ENCODE measurements at places on chromosomes 7 and 10.

GRCh38 chr10:49734676-49735075 lies 27.4 kb downstream of the OGDHL start:
- no peak for DNase-seq

- no peak for DNase-seq
Observed at GRCh38 chr10:110783509-110784107, 88.1 kb upstream of the PDCD4 start.

DNA sequence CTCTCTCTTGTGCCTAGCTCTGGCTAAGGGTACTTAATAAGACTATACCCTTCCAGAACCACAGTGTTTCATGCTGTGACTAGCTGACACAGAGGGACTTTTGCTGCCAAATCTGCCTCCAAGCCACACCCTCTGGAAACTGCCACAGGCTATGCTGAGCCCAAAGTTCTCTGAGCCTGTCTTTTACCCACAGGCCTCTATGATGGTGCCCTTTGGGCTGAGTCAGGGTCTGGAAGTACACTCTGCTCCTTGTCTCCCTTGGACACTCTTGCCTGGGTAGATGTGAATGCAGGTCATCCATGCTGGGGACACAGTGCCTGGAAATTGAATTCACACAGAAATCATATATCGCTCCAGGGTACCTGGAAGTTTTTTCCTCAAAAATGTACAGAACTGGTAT lies 22.6 kb downstream of the DYDC1 start:
- no peak for DNase-seq

GRCh38 chr10:121495719-121496118 lies 102.5 kb downstream of the FGFR2 start:
- DNase-seq = no peak

- DNase-seq = peak; percentile 85
Observed at GRCh38 chr10:129971381-129972144, 7.5 kb upstream of the EBF3 start.

DNA sequence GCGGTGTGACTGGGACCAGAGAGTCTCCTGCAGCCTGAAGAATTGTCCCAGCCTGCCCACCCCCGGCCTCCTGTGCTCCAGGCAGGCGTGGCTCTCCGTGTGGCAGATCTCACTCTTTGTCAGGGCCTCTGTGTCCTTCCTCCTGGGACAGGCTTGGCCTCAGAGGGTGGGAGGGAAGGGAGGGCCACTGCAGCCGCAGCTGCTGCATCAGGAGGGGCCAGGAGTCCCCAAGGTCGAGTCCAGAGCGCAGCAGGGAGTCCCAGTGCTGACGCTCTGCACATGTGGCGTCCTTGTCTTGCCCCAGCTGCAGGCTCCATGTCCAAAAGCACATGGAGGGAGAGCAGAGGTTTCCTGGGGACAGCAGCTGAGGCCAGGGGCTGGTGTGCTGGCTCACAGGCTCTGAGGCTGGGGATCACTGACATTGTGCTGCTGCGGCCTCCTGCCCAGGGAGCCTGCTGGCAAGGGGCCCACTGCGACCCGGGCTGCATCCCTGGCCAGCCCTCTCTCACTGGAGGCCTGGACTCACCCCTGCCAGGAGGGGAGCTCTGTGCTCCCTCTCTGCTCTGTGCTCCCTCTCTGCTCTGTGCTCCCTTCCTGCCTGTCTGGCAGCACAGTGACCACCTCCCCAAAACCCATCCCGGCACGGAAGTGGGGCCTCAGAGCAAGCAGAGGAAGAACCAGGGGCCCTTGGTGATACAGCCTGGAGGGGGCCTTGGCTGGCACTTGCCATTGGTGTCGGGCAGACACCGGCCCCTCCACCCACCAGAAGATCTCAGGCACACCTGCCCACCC lies 114.6 kb upstream of the RET start:
- DNase-seq = peak; percentile 71

- DNase-seq = no peak
Observed at GRCh38 chr10:110841767-110842267, 29.9 kb upstream of the PDCD4 start.

DNA sequence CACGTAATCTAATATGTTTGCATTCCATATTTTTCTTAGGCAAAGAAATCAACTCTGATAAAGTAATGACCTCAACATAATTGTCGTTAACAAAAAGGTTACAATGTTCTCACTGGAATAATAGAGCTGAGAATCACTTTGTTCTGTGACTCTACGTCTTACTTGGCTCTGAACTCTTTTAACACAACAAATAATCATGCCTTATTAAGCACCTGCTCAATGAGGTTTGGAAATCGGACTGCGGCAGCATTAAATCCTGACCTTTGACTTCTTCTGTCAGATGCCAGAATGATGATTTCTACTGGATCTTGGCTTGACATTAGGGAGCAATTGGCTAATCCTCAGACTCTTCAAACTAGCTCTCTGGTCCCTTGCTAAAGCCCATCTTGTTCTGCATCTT lies 233.6 kb downstream of the SEMA3D start:
- DNase-seq = no peak

DNA sequence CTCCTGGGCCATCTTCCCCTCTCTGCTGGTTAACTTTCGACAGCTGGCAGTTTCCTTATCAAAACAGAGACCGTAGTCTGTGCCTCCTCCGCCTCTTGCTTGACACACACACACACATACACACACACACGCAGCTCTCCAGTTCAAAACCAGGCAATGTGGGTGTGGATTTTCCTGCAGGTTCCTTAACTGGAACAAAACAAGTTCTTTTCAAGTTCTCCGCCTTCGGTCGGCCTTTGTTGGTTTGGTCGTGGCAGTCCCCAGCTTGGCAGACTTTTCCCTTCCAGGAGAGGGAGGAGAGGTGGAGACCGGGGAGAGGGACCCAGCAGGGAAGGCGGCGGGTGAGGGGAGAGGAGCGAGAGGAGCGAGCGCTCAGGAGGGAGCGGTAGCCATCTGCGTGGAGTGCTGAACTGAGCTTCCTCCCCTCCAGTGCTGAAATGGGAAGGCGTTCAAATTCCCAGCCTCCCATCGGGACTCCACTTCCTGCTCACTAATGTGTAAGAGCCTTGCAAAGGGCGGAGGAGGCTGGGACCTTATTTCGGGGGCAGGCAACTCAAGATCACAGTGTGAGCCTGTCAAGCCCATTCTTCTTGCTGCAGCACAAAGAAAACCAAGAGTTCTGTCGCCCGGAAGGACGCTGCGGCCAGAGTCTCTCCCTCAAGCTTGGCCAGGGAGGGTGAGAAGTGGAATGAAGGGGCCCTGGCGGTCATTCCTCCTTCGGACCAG lies 120.6 kb downstream of the PRPF18 start:
- DNase-seq = peak; percentile 95

DNA sequence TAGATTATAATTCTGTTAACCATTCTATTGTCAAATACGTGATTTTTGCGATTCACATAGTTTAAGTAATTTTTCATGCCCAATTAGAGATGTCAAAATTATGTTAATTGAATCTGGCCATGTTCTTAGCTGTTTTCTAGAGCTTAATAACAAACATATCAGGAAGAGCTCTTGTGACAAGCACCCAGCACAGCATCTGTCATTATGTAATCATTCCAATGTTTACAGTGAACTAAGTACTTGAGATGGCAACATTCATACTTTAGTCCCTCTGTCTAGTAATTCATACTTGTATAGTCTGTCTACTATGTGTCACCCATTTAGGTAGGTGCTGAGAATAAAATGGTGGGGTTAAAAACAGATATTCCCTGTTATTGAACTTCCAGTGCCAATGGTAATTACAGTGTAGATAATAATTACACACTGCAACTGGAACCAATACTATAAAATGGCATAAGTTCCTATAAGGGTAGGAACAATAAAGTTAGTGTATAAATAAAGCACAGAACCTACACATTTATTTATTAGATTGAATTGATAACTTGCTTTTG lies 55.2 kb downstream of the ZEB1 start:
- DNase-seq = no peak

GRCh38 chr7:157540020-157540419 lies 203.2 kb downstream of the DNAJB6 start:
- no peak for DNase-seq

GRCh38 chr10:52313256-52313932 lies 687 bp upstream of the DKK1 start:
- peak; percentile 24 for DNase-seq

GRCh38 chr10:130871406-130871805 lies 440.1 kb downstream of the TCERG1L start:
- DNase-seq = no peak

- DNase-seq = peak; percentile 45
Observed at GRCh38 chr7:131040467-131040932, 287.2 kb upstream of the MKLN1 start.

GRCh38 chr10:3056280-3057037 lies 10.9 kb upstream of the PFKP start:
- DNase-seq = no peak

DNA sequence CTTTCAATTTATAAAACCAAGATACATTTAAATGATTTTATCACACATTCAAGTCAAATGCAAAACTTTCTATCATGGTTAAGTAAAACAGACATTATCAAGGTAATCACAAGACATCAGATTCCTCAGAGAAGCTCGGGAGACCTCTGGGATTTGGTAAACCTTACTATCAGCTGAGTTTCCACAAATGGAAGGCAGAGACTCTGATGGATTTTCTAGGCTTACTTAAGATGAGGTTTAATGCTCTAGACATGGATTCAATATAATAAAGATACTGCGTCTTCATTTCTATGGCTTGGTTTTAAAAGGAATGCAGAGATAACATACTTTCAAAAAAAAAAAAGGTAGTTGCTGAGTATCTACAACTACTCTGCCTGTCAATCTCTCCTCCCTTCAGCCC lies 171.7 kb downstream of the JAZF1 start:
- DNase-seq = no peak

DNA sequence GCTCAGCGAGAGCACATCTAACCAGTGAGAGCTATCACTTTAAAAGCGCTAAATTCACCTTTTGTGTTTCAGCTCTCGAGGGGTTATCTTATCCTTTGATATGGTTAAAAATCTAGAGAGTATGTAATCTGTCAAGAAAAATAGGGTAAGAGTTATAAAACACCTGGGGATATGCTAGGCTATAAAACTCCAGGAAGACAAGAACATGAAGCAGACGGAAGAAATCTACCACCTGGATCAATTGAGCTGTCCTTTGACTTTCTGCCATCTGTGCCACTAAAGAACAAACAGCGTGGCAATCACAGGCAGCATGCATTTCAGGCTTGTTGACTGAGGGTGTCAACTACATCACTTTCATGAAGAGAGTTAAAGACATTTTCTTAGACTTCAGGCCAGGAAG lies 83.1 kb downstream of the ZNF248 start:
- DNase-seq = no peak

DNA sequence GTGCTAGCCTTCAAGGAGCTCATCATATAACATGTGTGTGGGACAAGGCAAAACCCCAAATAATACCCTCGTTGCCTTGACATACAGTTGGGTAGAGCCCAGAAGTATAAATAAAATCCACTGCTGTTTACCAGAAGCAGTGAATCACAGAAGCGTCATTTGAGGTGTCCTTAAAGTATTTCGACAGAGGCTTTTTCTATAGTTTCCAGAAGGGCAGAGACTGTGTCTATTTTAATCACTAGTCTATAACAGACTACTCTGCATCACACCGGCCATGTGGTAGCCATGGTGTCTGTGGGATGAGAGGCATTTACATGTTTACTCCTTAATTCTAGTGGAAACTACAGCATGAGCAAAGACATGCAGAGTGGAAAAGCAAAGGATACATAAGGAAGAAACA lies 131.3 kb downstream of the CTTNBP2 start:
- no peak for DNase-seq

DNA sequence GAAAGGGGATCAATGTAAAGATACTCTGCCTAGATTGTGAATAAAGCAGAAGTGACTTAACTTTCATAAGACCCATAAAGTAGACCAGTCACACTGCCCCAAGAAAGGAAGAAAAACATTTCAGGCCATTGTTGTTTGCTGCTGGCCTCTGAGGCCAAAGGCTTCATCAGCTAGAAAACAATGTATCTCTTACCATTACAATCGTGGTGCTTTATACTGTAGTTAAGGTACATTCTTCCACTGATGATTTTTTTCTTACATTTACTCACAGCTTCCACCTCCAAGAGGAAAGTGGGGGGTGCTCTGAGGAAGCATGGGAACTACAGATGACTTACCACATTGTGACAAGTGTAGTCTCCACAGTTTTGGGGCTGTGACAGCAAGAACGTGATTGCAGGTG lies 68.6 kb downstream of the NRG3 start:
- no peak for DNase-seq

DNA sequence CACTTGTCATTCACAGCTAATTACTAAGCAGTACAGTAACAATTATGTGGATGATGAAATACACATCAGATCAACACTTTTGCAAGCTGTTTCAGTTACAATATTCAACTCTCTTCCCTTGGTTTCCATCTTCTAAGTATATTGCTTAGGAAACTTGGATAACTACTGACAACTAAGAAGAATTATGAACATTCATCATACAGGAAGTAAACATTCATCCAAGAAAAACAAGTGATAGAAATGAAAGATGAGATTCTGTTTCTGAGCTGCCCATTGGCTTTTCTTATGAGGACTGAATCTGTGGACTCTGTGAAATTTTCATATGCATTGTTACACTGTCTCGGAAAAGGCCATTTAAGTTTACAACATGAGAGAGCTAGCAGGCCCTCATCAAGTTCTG lies 240.2 kb downstream of the PRKG1 start:
- no peak for DNase-seq

DNA sequence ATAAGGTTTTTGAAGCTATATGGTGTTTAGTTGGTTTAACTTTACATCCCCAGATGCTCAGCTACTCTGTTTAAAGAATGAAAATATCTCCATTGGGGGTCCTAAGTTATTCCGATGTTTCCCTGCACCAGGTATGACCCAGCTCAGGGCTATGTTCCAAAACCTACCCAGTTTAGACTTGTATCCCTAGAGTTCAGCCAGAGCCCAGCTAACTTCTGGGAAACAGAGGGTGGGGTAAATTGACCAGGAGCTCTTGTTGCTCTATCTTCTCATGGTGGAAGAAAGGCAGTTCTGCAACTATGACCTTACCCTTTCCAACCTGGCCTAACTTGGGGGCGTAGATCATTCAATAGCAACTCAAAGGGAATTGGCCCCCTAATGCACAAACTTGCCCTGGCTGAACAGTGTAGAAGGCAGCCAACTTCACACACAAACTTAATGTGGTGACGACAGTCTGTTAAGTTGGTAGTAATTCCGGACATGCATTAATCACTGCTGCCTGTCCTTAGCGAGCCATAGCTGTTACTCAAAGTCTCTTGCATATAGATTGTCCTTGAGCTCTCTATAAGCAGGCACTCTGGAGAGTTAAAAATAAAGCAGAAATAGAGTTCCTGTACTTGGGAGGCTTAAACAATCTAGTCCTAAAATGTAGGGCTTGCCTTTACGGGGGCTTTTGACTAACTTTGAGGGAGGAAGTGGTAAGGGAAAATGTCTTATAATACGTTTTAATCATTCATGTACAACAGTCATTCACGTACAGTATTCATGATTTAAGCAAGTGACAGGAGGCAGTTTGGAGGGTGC lies 5.3 kb upstream of the ZNRF2 start:
- no peak for DNase-seq

GRCh38 chr10:1132584-1132983 lies 76.4 kb downstream of the WDR37 start:
- no peak for DNase-seq

- no peak for DNase-seq
Observed at GRCh38 chr7:37342688-37343471, 105.8 kb downstream of the ELMO1 start.

GRCh38 chr7:620056-620455 lies 100.4 kb upstream of the PDGFA start:
- no peak for DNase-seq

Data from right hindlimb (tissue), 1 donor.